ENCODE measurements at places on chromosomes 1 and 21. TPM values are rescaled to one million over a fixed set of nuclear protein-coding genes. Genes with fewer than 3 reads are reported as not detected.

GRCh38 chr1:225834417-225835329 is 24.7 kb downstream of the EPHX1 start:
- no peaks in the 10 kb centered on the region for H3K36me3 ChIP-seq
- H3K4me3 ChIP-seq, result no peak overlapping the region
- no peak for DNase-seq
- no peak overlapping the region for H3K27ac ChIP-seq
- H3K27me3 ChIP-seq, result no peaks in the 10 kb centered on the region

PRPF38A gene
- 42.0 TPM for polyA plus RNA-seq

GUK1 gene
- polyA plus RNA-seq, result 803 TPM

AMY1C gene
- polyA plus RNA-seq, result not detected

- H3K4me3 ChIP-seq, result no peak overlapping the region
- H3K27me3 ChIP-seq, result peaks cover 1% of the 10 kb centered on the region
- H3K27ac ChIP-seq, result no peak overlapping the region
- no peaks in the 10 kb centered on the region for H3K4me1 ChIP-seq
These were observed 104.3 kb downstream of the FAM78B start for GRCh38 chr1:166062421-166063070.

GRCh38 chr1:25743164-25744139 is 56.5 kb upstream of the SELENON start:
- no peaks in the 10 kb centered on the region for H3K36me3 ChIP-seq
- no peak overlapping the region for H3K4me3 ChIP-seq
- H3K4me1 ChIP-seq, result no peaks in the 10 kb centered on the region
- no peak overlapping the region for H3K27ac ChIP-seq
- no peak for DNase-seq

GRCh38 chr1:237287876-237288521 is 246.0 kb downstream of the RYR2 start:
- no peak overlapping the region for H3K27ac ChIP-seq
- H3K4me3 ChIP-seq, result no peak overlapping the region
- DNase-seq, result no peak
- H3K36me3 ChIP-seq, result no peaks in the 10 kb centered on the region

DNA sequence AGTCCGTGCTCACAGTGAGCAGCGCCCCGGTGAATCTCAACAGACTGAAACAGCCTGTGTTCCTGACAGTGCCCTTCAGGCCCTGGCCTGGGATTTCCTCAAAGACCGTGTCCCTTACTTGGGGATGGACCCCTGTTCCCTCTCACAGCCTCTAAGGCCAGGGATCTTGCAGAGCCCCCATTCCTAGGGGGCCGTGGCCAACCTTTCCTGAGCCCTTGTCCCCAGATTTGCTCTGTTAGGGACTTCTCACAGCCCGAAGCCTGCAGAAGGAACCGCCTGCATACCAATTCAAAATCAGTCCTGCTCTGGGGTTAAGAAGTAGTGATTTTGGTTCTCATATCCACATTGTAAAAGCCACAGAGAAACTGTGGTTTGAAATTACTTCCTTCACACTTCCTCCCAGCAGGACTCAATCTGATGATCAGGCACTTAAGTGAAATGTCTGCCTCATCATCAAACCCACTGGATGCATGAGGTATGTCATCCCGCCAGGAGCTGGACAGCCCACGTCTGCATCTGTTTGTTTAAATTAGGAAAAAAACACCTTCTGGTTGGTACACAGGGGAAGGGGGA is 14.9 kb downstream of the ABCA4 start:
- H3K4me1 ChIP-seq, result peaks cover 8% of the 10 kb centered on the region
- no peaks in the 10 kb centered on the region for H3K36me3 ChIP-seq
- H3K4me3 ChIP-seq, result no peak overlapping the region
- no peak for DNase-seq
- no peak overlapping the region for H3K27ac ChIP-seq

DNA sequence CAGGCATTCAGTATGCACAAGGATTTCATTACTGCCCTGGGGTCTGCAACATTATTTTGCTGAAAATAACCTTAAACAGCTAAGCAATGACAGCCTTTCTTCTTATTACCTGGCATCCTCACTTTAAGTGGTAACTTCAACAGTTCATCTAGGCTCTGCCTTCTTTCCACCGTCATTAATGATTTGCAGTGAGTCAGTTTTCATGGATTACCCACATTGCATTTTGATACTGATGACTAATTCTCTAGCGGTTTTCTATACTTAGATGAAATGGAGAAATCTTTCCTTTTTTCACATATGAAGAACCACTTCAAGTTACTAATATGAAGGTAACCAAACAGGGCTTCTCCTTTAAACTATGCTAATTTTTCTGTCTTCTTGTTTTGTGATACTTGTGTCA is 226.9 kb upstream of the TMPRSS15 start:
- H3K36me3 ChIP-seq, result no peaks in the 10 kb centered on the region
- no peak for DNase-seq
- no peaks in the 10 kb centered on the region for H3K27me3 ChIP-seq
- H3K4me1 ChIP-seq, result no peaks in the 10 kb centered on the region
- no peak overlapping the region for H3K4me3 ChIP-seq
- H3K27ac ChIP-seq, result no peak overlapping the region

DNA sequence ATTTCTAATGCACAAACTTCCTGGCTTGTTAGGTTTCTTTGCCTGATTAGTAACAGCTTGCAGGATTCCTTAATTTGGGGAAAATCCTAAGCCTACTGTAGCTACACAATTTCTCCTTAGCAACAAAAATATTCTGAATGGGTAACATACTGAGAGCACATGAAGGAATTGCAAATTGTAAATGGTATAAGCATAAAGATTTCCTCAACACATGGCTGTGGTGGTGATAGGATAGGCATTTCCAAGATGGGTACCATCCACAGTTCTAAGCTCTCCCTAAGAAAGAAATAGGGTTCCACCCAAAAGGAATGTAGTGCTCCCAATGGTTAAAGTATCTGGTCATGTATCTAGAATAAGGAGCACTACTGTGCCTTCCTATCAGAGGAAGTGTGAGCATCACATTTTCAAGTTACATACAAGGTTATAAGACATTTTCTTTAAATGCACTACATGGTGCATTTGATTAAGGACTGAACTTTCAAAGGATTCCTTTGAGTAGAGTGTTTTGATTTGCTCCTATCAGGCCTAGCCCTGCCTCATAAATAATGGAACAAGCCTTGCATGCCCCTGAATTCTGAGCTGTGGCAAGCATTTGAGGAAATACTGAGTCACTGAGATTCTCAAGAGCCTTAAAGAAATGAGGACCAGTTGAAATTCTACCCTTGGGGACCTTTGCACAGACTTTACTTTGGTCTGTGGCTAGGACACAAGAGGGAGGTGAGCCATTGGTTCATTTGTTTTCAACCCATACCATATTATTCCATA is 286.4 kb downstream of the PTBP2 start:
- no peak for DNase-seq
- H3K36me3 ChIP-seq, result no peaks in the 10 kb centered on the region
- H3K27me3 ChIP-seq, result no peaks in the 10 kb centered on the region
- H3K4me1 ChIP-seq, result no peaks in the 10 kb centered on the region
- H3K4me3 ChIP-seq, result no peak overlapping the region

FCGR2B gene
- polyA plus RNA-seq, result 8.6 TPM

- H3K4me1 ChIP-seq, result peaks cover 91% of the 10 kb centered on the region
- DNase-seq, result no peak
- H3K27me3 ChIP-seq, result peaks cover 2% of the 10 kb centered on the region
- H3K27ac ChIP-seq, result peak overlapping the region; percentile 91
- H3K36me3 ChIP-seq, result peaks cover 15% of the 10 kb centered on the region
These were observed 50.5 kb downstream of the CD2 start for GRCh38 chr1:116804736-116805135.

- DNase-seq, result no peak
- no peak overlapping the region for H3K27ac ChIP-seq
- peaks cover 8% of the 10 kb centered on the region for H3K4me1 ChIP-seq
- H3K4me3 ChIP-seq, result peak overlapping the region; percentile 57
- no peaks in the 10 kb centered on the region for H3K36me3 ChIP-seq
These were observed 11.5 kb downstream of the YBEY start for GRCh38 chr21:46297338-46298271.

GRCh38 chr1:75712306-75712705 is 12.2 kb upstream of the ACADM start:
- H3K4me1 ChIP-seq, result no peaks in the 10 kb centered on the region
- no peak overlapping the region for H3K27ac ChIP-seq
- no peak for DNase-seq
- H3K4me3 ChIP-seq, result no peak overlapping the region

DNA sequence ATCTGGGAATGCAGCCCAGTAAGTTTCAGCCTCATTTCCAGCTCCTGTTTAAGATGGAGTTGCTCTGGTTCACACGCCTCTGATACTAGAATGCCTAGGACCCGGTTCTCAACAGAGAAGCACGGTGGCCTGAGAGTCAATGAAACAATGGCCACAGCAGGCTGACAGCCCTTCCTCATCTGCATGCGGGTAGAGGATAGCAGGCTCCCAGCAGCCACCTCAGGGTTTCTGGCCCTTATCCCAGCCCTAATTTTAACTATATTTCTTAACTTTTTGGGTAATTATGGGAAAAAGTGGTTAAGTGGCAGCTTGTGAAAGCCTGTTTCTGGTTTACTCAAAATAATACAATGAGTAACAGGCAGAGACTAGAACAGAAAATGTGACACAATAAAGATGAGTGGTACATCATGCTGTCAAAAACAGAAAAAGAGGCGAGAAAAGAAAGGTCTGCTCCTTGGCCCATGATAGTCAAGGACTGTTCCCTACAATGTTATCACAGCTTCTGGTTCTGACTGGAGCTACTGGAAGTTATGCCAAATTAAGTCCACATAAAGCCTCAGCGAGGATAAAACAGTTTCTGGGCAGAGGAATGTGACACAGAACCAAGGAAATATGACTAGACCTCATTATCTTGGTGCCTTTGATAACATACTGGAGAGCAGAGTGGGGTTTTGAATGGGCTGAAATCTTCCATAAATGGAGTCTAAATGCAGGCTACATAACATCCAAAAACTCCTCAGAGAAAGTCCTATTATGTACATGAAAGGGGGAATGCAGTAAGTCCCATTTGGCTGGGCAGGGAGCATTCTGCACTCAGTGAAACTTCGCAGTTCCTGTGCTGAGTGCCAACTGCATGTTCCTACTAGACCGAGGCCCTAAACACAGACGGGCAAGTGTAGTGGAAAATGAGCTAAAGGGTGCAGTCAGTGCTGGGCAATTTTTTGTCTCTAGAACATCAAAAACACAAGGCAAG is 92.1 kb downstream of the NIBAN1 start:
- H3K4me1 ChIP-seq, result no peaks in the 10 kb centered on the region
- no peak overlapping the region for H3K27ac ChIP-seq
- H3K4me3 ChIP-seq, result no peak overlapping the region
- H3K27me3 ChIP-seq, result no peaks in the 10 kb centered on the region
- DNase-seq, result no peak

DNA sequence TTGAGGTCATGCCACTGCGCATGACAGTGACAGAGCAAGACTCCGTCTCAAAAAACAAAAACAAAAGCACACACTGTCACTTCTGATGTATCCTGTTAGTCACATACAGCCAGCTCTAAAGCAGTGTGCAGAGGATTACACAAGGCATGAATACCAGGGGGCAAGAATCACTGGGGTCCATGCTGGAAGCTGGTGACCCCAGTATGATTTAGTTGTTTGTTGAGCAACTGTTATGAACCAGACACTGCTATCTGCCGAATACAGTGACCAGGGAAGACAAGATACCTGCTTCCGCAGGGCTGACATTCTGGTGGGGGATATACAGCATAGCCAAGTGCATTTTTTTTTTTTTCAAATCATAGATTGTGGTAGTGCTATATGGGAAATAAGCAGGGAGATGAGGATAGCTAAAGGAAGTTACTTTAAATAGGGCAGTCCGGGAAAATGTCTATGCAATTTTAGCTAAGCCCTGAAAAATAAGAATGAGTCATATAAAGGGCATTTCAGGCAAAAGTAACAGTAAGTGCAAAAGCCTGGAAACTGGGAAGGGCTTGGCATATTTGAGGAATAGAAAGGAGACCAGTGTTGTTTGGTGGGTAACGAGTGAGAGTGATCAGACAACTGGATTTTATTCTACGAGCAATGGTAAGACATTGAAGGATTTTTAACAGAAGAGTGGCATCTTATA is 69.7 kb downstream of the ADSS2 start:
- no peak overlapping the region for H3K4me3 ChIP-seq
- H3K4me1 ChIP-seq, result no peaks in the 10 kb centered on the region
- peaks cover 3% of the 10 kb centered on the region for H3K36me3 ChIP-seq
- DNase-seq, result no peak
- H3K27me3 ChIP-seq, result peaks cover 1% of the 10 kb centered on the region

DNA sequence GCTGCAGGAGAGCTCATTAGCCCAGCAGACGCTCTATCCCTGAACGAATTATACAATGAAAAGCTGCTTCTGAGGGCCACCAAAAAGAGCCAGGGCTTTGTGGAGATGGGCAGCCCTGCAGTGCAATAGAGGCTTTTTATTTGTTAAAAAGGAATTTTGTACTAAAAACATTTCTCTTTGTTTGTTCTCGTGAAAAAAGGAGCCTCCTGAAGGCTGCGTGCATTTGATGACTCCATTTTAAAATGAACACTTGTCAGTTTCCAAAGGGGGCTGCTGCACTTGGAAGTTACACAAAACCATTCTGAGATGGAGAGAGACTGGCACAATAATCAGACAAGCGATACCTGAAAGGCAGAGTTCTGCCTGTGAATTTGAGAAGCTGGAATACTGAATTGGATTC is 202.8 kb downstream of the NTNG1 start:
- H3K4me3 ChIP-seq, result no peak overlapping the region
- H3K4me1 ChIP-seq, result no peaks in the 10 kb centered on the region
- peaks cover 3% of the 10 kb centered on the region for H3K27me3 ChIP-seq
- DNase-seq, result no peak

PCP4 gene
- polyA plus RNA-seq, result not detected

- no peak for DNase-seq
- H3K27ac ChIP-seq, result no peak overlapping the region
- no peaks in the 10 kb centered on the region for H3K4me1 ChIP-seq
- H3K27me3 ChIP-seq, result no peaks in the 10 kb centered on the region
- H3K4me3 ChIP-seq, result no peak overlapping the region
- H3K36me3 ChIP-seq, result no peaks in the 10 kb centered on the region
These were observed 145.7 kb downstream of the KCNK2 start for GRCh38 chr1:215228193-215228592.

DNA sequence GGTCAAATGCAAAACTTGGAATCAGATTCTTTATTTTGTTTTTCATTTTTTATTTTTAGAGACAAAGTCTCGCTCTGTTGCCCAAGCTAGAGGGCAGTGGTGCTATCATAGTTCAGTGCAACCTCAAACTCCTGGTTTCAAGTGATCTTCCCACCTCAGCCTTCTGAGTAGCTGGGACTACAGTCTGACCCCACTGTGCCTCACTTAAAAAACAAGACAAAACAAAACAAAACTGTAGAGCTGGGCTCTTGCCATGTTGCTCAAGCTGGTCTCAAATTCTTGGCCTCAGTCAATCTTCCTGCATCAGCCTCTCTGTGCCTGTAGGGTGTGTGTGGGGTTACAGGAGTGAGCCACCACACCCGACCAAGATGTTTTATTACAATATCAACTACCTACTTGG is 396.0 kb upstream of the USP24 start:
- H3K4me3 ChIP-seq, result no peak overlapping the region
- no peaks in the 10 kb centered on the region for H3K4me1 ChIP-seq
- H3K36me3 ChIP-seq, result no peaks in the 10 kb centered on the region
- peaks cover 3% of the 10 kb centered on the region for H3K27me3 ChIP-seq
- no peak overlapping the region for H3K27ac ChIP-seq

GRCh38 chr1:8629241-8630091 is 188.0 kb downstream of the RERE start:
- H3K27me3 ChIP-seq, result no peaks in the 10 kb centered on the region
- no peaks in the 10 kb centered on the region for H3K36me3 ChIP-seq
- H3K4me3 ChIP-seq, result peak overlapping the region; percentile 40
- peaks cover 43% of the 10 kb centered on the region for H3K4me1 ChIP-seq
- H3K27ac ChIP-seq, result peak overlapping the region; percentile 76
- no peak for DNase-seq

PAQR6 gene
- 2.1 TPM for polyA plus RNA-seq

CSRP1 gene
- polyA plus RNA-seq, result 58.0 TPM
